ENCODE measurements at places on chromosomes 5 and 9.

- DNase-seq: no peak
Measured at GRCh38 chr9:17490110-17490509, 88.8 kb upstream of the SH3GL2 start.

DNA sequence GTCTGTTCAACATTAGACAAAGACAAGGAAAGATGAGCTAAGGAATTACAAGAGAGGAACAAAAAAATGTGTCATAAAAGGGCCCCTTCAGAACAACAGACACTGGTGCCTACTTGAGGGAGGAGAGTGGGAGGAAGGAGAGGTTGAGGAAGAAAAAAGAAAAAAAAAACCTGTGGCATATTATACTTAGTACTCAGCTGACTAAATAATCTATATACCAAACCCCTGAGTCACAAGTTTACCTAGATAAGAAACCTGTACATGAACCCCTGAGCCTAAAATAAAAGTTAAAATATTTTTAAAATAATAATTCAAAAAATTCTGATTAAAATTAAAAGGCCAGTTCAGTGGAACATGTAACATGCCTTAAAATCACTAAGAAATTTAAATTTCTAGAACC, 107.3 kb downstream of the MTREX start:
- DNase-seq: no peak

DNA sequence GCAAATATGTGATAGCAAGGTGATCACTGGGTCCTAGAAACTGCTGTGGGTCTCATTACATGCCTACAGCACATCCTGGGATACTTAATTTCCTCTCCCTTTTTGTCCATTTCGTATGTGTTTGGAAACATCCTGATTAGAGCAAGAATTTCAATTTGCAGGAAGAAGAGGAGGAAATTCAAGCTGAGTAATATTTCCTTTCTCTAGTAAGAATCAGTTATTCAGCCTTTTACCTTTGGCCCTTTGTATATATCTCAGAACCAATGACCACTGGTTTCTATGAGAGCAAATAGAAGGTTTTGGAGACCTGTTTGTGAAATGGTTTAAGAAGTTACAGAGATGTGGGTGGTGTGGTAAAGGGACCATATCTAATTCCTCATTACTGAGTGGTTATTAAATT, 171.6 kb downstream of the RMI1 start:
- DNase-seq: no peak

DNA sequence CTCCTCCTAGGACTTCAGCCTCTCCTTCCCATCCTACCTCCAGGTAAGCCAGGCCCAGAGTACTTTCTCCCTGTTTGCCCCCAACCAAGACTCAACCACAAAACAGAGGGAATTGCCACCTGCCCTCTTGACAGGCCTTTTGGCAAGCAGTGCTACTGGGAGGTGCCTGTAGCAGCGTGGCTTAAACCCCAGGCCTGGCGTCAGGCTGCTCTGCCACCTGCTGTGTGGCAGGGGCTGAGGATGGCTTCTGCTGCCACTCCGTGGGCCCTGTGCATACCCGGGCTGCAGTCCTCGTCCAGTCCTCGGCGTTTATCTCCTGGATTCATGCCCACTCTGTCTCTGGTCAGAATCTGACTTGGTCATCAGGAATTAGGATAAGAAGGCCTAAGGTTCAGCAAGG, 163.1 kb downstream of the PAX5 start:
- no peak for DNase-seq

DNA sequence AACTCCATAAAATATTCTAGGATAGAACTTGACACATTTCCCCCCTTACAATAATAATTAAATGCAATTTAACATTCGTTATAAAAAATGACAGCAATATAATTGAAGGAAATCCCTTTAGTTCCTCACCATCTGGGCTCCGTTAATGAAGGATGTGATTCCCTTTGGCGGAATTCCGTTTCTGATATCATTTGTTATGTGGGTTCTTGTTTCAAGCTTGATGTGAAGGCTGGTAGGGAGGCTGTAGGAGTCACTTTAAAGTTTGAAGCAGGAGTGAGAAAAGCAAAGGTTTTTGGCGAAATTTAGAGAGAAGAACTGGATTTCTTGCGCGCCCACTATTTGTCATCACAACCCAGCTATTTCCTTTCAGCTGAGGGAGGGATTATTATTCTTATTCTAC, 4.0 kb downstream of the RGS7BP start:
- no peak for DNase-seq
